ENCODE measurements at places on chromosomes 1 and 21.

- DNase-seq: no peak
Observed at GRCh38 chr1:75964760-75965408, 32.7 kb upstream of the ASB17 start.

- no peak for DNase-seq
Observed at GRCh38 chr1:213094446-213094845, 43.4 kb downstream of the RPS6KC1 start.

- DNase-seq: no peak
Observed at GRCh38 chr1:230487773-230488428, 61.8 kb upstream of the PGBD5 start.

- DNase-seq: no peak
Observed at GRCh38 chr1:220827445-220828178, 40.9 kb downstream of the MTARC1 start.

GRCh38 chr1:105419030-105419429 lies 1637.4 kb upstream of the PRMT6 start:
- DNase-seq: no peak

DNA sequence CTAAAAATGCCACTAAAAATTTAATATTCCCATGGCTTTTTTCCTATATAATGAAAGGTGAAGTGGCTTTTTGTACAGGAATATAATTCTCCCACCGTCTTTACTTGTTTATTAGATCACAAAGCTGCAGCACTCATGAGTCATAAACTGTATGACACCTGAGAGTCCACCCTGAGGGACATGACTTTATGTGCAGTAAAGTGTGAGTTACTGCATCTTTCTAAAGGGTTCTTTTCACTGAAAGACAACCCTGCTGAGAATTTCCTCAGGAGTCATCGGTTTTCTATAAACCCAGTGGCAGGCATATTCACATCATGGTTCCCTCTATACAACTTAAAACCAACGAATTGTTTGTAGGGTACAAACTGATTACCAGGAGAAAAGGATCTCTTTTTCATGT lies 77.4 kb downstream of the APP start:
- no peak for DNase-seq

DNA sequence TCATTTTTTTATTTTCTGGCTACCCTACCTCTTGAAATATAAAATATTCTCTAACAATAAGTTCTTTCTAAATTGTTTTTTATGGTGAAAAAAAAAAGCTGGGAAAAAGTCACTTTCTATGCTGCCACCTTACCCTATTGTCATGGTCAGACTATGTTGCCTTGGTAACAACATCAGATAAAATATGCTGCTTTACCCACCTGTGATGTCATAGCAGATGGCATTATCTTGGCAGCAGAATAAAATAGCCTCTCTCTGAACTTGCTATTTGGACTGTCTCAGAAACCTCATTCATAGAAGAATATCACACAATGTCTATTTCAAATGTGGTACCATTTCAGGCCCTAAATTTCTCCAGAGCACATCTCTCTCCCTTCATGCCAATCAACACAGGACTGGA lies 69.6 kb upstream of the SGIP1 start:
- no peak for DNase-seq

DNA sequence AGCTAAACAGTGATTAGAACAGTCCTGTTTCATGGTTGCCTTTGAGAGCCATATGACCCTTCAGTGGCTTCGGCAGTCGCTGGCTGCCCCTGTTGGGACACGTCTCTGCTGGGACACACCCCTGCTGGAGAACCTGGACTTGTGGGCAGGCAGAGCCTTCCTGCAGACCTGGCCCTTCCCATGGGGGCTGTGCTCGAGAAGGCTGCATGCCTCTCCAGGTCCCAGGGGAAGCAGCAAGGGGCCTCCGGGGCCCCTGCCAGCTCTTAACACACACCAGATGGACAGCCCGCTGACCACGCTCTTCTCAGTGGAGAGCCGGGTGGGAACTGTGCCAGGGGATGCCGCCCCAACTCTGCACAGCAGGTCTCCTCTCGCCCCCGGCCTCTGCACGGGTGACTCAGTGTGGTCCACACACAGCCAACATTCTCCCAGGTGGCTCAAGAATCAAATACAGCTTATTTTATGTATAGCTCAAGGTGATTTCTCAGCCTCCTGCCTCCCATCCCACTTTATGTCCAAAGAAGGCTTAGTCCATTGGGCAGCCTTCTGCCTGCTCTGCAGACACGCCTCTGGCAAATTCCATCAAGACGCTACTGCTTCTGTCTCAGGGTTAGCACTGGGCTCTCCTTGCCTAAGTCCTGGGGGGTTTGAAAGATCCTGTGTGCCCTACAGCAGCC lies 450.8 kb downstream of the KIF26B start:
- DNase-seq: peak; percentile 77

GRCh38 chr1:219771080-219771479 lies 157.3 kb downstream of the SLC30A10 start:
- peak; percentile 50 for DNase-seq

- DNase-seq: no peak
Observed at GRCh38 chr1:98668733-98669132, 7.2 kb downstream of the SNX7 start.

GRCh38 chr1:29949676-29950075 lies 713.4 kb downstream of the PTPRU start:
- no peak for DNase-seq

GRCh38 chr1:66840929-66841328 lies 39.9 kb upstream of the INSL5 start:
- DNase-seq: no peak

DNA sequence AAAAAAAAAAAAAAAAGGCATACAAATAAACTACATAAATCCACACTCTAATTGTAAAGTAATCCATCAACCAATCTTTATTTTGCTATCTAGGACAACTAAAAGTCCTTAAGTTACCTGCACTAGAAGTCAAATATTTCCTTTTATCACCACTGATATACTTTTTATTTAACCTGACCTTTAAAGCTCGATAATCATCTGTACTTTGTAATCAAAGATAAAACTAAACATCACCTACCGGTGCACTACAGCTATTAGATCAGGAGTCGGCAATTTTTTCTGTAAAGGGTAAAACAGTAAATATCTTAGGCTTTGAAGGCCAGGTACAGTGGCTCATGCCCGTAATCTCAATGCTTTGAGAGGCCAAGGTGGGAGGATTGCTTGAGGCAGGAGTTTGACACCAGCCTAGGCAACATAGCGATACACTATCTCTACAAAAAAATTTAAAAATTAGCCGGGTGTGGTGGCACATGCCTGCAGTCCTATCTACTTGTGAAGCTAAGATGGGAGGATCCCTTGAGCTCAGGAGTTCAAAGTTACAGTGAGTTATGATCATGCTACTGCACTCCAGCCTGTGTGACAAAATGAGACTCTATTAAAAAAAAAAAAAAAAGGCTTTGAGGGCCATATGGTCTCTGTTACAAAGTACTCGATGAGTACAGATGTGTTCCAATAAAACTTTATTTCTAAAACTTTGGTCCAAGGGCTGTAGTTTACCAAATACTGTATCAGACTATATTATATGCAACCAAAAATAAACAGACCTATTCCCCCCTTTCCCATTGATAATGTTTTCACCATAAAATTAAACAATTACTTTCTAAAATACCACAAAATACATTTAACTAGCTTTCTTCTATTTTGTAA lies 47.1 kb downstream of the TESK2 start:
- DNase-seq: no peak

DNA sequence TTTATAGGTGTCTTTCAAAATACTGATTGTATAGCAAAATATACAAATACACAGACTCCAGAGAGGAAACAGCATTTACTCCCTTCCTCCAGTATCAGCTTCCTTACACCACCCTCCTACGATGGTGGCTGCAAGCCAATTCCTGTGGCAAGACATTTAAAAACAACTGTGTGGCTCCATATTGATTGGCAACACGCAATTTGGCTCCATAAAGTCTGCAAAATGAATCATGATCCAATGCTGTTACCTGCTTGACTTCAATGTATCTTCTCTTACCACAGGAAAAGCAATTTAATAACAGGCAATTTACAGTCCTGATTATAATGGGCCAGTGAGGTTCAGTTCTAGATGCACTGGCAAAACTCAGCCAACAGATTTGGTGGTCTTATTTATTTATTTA lies 19.7 kb upstream of the ATP6V1G3 start:
- no peak for DNase-seq

GRCh38 chr1:223747838-223748335 lies 35.5 kb downstream of the CAPN2 start:
- DNase-seq: no peak

DNA sequence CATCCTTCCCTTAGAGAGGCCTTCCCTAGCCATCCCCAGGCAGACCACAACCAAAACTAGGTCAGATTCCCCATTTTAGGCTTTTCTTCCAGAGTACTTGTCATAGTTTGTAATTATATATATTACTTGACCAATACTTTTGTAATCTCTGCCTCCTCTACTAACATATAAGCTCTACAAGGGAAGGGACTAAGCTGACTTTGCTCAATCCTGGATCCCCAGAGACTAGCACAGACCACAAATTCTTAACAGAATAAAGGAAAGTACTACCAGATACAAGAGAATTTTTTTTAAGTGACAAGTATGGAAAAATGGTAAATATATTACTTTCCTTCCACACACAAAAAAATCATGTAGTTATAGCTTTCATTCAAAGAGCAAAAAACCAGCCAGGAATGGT lies 2.0 kb downstream of the ZMYM6 start:
- DNase-seq: no peak

- DNase-seq: no peak
Observed at GRCh38 chr1:51265618-51266017, 29.5 kb downstream of the RNF11 start.

- no peak for DNase-seq
Observed at GRCh38 chr1:150365941-150366340, 2.0 kb downstream of the RPRD2 start.

DNA sequence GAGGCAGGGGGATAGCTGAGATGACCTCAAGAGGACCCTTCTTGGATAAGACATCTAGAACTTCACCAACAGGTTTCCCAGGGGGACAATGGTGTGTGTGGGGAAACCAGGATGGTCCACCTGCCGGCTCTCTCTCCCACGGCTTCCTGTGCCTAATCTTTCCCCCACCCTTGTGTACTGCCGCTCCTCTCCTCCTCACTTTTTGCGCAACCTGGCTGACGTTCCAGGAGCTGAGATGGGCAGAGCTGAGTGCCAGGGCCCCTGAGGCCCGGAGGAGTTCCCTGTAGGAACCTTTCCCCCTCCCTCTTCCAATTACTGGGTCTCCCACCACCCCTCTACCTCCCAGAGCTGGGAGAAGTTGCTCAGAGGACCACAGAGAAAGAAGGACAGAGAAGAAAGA lies 6.9 kb downstream of the SLC26A9 start:
- no peak for DNase-seq

GRCh38 chr21:45506836-45507522 lies 35.3 kb downstream of the SLC19A1 start:
- no peak for DNase-seq

DNA sequence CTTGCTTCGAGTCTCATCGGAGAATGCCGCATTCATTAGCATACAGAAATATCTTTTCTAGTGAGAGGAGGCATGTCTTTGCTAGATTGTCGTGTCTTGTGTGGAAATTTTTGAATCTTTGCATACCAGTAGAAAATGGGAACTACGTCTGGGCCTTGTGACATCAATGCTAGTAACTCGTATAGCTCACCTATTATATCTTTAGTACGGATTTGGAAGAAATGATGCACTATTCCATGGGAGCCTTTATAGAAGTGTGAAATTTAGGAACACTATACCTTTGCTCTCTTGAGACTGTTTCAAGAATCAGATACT lies 835 bp downstream of the UHMK1 start:
- no peak for DNase-seq

GRCh38 chr1:38026592-38027200 lies 14.2 kb downstream of the UTP11 start:
- no peak for DNase-seq

GRCh38 chr1:187203257-187203656 lies 374.5 kb downstream of the PLA2G4A start:
- DNase-seq: no peak

DNA sequence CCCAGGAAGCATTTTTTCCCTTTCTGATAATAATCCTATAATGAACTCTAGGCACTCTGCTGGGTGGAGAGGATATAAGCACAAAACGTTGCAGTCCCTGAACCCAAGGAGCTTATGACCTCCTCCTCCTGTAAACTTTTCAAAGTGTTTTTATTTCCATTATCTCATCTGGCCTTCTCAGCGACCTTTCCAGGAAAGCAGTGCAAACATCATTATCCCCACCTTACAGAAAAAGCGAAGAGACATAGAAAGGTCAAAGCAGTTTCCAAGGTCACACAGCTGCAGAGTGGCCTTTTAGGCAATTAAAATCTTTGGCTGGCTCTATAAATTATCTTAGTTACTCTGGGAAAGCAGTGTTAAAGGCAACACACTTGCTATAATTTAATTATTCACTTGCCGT lies 63.8 kb downstream of the OLFML3 start:
- no peak for DNase-seq

DNA sequence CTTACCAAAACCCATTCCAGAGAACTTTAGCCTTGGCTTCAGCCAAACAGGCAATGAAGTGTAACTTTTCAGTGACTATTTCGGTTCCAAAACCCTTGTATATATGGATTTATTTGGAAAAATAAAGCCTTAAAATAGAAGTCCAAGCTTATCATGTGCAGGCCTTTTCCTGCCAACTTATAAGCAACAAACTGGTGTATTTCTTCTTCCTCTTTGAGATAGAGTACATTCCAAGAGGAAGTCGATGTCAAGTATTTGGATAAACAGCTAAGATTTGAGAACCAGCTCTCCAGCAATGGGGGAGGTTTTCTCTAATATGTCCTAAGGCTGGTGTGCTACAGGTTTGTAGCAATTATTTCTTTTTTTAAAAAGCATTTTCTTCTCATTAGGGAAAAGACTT lies 407.8 kb downstream of the DUSP10 start:
- DNase-seq: no peak

DNA sequence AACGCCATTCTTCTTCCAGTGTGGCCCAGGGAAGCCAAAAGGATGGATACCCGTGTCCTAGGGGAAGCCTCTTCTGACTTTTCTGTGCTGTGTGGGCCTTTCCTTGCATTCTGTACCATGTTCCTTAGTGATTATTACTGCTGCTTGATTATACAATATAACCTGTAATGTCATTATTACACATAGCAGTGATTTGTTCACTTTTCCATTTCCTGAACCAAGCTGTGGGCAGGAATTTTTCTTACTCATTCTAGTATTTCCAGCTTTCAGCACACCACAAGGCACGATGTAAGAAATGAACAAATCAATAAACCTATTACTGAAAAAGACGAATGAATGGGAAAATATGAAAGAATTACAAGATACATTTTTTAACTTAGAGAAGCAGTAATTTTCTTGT lies 8.4 kb upstream of the USP33 start:
- no peak for DNase-seq

- no peak for DNase-seq
Observed at GRCh38 chr1:248812736-248813425, 12.8 kb downstream of the SH3BP5L start.

- no peak for DNase-seq
Observed at GRCh38 chr1:238279694-238280380, 389.1 kb upstream of the ZP4 start.

Data from smooth muscle cell of the brain vasculature (primary cell).